Stimulated activated CD4-positive, alpha-beta T cell treated with anti-CD3 and anti-CD28 coated beads, Interleukin-2, amount 100 ng/mL, for 4 hours (primary cell): ENCODE measurements at places on chromosomes 4 and X.
A peak's percentile ranks its signal among the peaks of the same experiment; 100 is the strongest.

DNA sequence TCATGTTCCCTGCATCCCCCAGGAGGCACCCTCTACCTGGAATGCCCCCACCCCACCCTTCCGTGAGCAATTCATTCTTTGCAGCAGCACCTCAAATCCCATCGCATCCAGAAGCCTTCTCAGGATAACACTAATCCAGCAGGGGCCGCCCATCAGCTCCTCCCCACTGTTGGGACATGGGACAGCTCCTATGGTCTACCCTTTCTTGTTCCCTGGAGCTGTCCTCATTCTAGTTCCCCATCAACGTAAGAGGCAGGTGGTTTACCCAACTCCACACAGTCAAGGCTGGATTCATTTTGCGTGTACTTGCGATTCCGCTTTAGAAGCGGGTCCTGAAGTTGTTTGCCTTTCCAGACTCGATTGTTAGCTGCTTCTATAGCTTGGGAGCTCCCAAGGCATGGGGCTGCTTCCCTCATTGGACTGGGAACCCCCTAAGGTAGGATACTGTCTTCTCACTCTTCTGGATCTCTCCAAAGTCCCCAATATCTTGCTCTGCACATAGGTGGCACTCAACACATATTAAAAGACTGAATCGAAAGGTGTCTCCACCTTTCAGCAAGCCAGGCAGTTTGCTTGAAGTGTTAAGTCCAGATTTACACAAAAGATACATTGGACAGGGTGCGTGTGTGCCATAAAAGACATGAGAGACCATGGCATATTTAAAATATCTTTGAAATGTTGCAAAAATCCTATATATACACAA lies 942 bp upstream of the APLN start:
- no peak for DNase-seq

DNA sequence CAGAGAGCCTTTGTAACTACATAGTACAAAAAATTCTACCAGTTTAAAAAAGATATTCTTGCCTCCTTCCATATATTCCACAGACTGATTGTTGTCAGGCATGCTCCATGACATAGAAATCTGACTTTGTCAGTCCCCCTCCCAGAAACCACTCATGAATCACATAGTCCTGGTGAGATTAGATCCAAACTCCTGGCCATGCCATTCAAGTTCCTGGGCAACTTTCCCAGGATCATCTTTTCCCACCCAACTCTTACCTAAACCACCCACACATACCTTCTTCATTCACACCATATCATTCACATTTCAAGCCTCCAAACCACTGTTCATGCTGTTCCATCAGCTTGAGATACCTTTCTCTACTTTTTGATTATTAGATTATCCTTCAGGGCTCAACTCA lies 46.4 kb downstream of the SLC16A2 start:
- DNase-seq: no peak

DNA sequence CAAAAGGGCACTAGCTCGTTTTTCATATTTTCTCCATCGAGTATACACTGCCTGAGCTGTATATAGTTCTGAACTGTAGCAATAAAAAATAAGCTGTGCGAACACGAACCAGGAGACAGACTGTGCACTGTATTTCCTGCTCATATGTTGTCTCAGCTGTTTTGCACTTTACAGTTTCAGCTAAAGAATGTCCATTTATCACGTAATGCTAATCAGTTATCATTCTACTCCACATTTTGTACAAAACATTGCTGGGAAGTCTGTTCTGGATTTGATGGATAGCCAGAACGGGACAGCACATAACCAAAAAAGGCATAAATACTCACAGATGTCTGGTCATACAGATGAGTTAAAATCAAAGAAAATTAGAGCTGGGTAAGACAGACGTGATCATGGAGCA lies 315.5 kb upstream of the ADGRL3 start:
- no peak for DNase-seq

DNA sequence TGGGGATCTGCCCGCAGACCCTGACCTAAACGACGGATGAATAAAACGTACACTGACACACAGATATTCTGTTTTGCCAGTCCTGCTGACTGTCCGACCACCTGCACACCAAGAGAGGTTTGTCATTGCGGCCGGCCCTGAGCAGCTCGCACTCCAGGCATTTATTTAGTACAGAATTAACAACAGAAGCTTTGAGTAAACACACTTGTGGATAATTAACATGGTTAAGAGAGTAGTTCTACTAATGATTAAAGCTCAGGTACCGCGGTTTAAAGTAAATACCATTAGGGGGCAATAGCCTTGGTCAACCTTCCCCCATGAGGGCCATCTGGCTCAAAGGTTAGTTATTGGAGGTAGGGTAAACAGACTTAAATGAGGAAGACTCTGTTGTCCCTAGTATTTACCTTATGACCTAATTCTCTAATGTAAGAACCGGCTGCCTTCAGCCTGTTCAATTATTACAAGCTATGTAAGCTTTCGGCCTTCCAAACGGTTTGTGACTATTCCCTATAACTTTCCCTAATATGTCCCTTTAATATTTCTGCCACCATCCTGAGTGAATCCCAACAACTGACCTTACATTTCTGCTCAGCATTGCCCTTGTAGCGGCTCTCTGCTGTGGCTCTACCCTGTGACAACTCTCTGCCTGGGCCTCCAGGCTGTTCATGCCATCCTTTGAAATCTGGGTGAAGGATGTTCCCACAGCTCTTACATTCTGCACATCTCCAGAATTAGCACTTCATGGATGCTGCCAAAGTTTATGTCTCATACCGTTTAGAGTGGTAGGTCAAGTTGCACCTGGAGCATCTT lies 46.9 kb upstream of the SYTL5 start:
- DNase-seq: no peak

- no peak for DNase-seq
Observed at GRCh38 chrX:118228041-118228440, 111.4 kb upstream of the KLHL13 start.

- no peak for DNase-seq
Observed at GRCh38 chr4:77194366-77194765, 37.4 kb downstream of the CCNG2 start.

DNA sequence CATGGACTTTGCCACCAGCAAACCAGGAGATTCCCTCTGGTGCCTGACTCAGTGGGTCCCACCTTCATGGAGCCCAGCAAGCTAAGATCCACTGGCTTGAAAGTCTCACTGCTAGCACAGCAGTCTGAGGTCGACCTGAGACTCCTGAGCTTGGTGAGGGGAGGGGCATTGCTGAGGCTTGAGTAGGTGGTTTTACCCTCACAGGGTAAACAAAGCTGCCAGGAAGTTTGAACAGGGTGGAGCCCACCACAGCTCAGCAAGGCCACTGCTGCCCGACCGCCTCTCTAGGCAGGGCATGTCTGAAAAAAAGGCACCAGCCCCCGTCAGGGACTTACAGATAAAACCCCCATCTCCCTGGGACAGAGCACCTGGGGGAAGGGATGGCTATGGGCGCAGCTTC lies 28.1 kb downstream of the FAM9A start:
- DNase-seq: no peak

GRCh38 chr4:24729119-24729730 lies 66.1 kb upstream of the SOD3 start:
- DNase-seq: no peak

- DNase-seq: no peak
Observed at GRCh38 chrX:10041383-10041782, 74.2 kb downstream of the CLDN34 start.

DNA sequence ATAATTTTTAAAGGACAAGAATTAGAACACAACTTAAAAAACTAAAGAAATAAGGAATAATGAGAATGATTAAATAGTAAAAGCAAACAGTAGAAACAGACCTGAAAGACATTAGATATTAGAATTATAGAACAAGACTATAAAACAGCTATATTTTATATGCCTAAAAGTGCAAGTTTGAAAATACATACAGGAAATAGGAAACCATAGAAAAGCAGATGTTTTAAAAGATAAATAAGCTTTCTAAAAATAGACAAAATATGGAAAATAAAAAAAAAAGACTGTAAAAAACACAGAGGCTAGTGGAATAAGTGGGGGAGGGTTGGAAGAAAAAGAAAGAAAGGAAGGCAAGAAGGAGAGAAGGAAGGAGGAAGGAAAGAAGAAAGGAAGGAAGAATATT lies 407.3 kb downstream of the IDS start:
- DNase-seq: no peak

DNA sequence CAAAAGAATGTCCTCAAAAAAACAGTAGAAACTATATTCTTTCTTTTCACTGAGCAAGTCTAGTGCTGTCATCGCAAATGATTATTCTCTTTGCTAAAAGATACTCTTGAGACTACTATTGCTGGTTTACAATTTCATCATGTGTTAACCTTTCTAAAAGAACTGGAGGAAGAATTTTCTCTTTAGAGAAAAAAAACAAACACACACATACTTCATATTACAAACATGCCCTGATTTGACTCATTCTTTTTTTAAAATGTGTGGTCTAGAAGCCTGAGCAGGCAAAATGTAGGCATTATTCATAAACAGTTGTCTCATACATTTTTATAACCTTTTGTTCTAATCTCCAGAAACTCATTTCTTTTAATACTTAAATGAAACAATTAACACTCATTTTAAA lies 60.6 kb upstream of the FAT4 start:
- no peak for DNase-seq

DNA sequence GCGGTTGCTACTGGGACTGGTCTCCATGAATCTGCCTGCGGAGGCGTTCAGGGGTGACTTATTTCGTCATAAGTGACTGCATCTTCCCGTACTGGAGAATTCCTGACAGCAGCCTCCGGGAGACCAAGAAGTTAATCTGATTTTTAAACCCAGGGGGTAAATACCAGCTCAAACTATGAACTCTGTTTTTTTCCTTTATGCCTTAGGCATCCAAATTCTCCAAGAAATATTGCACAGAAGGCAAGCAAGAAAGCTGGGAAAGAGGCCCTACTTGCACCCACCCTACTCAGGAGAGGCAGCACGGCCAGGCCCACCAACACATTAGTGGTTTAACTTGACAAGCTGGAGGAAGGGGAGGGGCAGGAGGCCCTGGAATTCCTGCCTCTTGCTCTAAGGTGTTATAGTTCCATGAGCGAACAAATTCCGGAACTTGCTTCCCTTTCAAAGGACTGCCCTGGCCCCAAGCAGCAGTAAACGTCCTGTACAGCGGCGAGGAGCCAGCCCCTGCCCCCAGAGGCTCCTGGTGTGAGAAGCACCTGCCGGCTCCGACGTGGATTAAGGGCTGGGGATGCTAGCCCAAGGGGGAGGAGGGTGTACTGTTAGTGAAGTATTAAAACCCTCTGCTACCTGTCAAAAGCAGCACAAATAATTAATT lies 177.2 kb downstream of the AFAP1 start:
- no peak for DNase-seq

- no peak for DNase-seq
Observed at GRCh38 chr4:166017804-166018203, 144.8 kb downstream of the TLL1 start.

GRCh38 chrX:86133761-86134160 lies 14.5 kb upstream of the DACH2 start:
- DNase-seq: no peak

DNA sequence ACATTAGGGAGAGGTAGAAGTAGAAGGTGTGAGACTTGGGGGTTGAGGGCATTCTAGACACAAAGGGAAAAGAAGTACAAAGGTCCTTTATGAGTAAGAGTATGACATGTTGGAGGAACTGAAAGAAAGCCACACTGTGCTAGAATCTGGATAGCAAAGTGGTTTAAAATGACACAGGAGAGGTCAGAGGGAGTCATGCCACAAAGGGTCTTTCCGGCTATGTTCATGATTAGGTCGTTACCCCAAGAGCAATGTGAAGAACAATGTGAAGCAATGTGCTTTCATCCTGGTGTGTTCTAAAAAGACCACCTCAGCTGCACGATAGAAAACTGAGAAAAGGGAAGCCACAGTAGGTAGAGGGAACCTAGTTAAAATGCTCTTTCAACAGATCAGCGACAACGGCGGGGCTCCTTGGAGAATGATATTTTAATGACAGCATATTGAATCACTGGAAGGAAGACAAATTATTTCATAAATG lies 29.2 kb downstream of the SMIM14 start:
- DNase-seq: no peak

DNA sequence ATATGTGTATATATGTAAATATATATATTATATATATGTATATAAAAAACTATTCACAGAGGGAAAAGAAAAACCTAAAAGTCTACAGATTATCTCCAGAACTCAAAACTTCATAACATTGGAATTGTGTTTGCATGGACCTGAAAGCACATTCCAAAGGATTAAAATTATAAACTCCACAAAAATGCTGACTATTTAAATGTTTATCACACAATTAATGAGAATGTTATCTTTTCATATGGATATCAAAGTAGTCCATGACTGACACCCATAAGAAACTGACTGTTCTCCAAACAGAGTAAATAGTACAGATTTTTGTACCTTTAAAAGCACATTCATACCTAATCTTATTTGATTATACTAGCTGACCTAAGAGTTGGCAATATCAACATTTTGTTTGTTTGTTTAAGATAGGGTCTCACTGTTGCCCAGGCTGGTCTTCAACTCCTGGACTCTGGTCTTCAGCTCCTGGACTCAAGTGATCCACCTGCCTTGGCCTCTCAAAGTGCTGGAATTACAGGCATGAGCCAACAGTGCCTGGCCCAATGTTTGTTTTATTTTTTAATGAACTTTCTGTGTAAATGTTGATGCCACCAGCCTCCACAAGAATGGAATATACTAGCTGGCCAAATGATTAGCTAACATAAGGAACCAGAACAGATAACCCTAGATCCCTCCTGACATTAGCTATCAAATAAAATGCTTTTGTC lies 50.0 kb downstream of the SLC39A8 start:
- no peak for DNase-seq

GRCh38 chrX:137427816-137428215 lies 138.1 kb upstream of the ZIC3 start:
- DNase-seq: no peak

GRCh38 chr4:116705466-116705865 lies 379.9 kb downstream of the TRAM1L1 start:
- DNase-seq: no peak

GRCh38 chrX:147900349-147900748 lies 11.4 kb upstream of the FMR1 start:
- DNase-seq: no peak

DNA sequence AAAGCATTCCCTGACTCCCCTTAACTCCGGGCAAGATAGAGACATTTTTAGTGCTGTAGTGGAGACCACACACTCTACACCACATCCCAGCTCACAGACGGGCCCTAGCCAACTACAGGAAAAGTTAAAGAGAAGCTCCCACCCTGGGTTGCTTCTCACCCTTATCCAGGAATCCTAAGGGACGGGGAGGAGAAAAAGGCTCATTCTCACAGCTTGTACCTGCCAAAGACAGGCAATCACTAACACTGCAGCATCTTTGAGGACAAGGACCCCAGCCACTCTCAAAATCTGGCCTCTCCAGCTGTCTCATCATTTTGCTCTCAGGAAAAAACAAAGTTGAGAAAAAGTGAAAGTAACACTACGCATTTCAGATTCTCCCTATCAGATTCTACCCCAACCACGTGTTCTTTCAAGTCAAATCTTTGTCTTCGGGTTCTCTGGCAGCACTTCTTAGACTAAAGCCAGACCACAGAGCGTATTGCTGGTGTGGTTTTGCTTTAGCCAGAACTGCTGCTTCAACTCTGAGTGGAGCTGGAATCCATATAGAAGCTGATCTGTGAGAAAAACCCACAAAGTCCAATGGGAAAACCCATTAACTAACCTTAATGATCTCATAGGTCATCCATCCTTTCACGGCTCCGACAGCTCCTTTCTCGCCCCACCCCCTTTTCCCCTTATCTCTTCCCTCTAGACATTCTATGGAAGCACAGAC lies 605.9 kb upstream of the DIPK2B start:
- peak; percentile 28 for DNase-seq
